Stimulated activated CD4-positive, alpha-beta T cell treated with anti-CD3 and anti-CD28 coated beads, Interleukin-1b, Interleukin-23, amount 100 ng/mL, for 48 hours (primary cell): ENCODE measurements at places on chromosomes 7 and 10.

GRCh38 chr10:112456533-112456932 lies 9.5 kb downstream of the VTI1A start:
- DNase-seq: no peak

- no peak for DNase-seq
These were observed 22.1 kb upstream of the NPVF start for GRCh38 chr7:25250386-25250785.

DNA sequence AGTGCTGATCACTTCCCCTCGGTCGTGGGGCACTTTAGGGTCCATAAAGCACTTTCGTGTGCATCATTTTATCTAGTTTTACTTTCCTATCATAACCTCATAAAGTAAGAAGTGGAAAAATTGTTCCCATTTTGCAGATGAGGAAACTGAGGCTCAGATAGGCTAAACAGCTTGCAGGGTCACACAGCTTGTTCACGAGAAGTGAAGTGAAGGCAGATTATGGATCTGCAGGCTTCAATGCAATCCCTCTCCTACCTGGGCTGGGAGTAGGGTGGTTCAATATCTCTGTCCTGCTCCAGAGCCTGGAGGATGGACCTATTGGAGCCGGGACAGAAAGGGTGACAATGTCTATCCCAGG lies 10.8 kb upstream of the ZNF467 start:
- DNase-seq: no peak

GRCh38 chr7:12111422-12112405 lies 99.4 kb upstream of the TMEM106B start:
- DNase-seq: peak; percentile 5

DNA sequence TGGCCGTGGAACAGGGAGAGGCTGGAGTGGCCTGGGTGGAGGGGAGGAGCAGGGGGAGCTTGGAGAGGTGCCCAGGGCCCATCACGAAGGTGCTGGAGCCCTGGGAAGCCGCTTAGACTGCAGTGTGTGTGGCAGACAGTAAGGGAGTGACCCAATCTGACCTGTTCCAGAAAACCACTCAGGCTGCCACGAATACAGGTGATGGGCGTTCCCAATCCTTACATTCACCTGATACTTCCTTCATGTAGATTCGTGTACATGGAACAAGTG lies 161.7 kb downstream of the SVIL start:
- DNase-seq: no peak

GRCh38 chr7:46153583-46153950 lies 232.5 kb upstream of the IGFBP3 start:
- no peak for DNase-seq

DNA sequence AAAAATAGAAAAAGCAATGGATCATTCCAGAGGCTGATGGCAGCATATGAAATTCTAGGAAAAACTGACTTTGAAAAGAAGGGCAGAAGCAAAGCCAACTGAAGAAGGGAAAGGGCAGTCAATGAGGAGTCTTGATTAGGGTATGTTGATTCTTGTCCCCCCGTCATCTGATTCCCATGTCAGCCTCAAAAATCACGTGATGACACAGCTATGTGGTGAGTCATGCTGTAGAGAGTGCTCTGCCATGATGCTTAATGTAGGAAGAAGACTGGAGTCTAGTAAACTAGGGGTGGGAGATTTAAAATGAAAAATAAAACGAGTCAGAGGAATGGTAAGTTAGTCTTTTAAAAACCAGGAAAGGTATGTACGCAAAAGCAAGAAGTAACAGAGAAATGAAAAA lies 3.9 kb upstream of the POU6F2 start:
- no peak for DNase-seq

DNA sequence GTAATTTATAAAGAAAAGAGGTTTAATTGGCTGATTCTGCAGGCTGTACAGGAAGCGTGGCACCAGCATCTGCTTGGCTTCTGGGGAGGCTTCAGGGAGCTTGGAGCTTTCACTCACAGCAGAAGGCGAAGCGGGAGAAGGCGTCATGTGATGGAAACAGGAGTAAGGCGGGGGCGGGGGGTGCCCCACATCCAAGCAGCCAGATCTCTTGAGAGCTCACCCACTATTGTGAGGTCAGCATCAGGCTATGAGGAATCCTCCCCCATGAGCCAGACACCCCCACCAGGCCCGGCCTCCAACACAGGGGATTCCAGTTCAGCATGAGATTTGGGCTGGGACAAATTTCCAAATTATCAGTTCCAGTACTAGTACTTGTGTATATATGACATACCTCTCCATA lies 46.2 kb downstream of the WDR37 start:
- peak; percentile 49 for DNase-seq

DNA sequence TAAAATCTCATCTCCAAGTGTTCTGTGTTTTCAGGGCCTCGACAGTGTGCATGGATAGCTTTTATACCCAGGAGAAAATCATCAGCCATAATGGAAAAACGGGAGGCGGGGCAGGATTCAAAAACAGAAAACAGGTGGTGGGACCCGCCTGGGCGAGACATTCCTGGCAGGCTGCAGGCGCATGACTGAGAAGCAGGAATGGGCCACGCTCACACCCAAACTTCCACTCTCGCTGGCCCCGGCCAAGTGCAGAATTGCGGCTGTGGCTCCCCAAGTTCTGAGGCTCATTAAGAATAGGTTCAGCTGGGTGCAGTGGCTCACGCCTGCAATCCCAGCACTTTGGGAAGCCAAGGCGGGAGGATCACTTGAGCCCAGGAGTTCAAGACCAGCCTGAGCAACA lies 60.6 kb downstream of the C10orf143 start:
- no peak for DNase-seq

DNA sequence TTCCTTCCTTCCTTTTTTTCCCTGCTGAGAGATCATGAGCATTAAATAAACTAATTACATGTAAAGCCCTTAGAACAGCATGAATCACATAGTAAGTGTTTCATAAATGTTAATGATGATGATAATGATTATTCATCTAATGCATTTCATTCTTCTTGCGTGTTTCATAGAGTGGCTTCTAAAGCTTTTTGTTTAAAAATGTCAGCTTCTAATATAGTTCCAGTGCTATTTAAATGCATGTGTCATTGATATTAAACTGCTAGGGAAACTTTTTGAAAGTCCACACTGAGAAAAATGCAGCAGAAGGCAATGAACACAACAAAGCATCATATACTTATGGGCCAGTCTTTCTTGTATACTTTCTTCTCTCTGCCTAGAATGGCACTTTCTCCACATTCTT lies 894.8 kb downstream of the REEP3 start:
- DNase-seq: no peak
